Mucosa of gallbladder (tissue), 1 donor: ENCODE measurements at places on chromosomes 5 and 9.

DNA sequence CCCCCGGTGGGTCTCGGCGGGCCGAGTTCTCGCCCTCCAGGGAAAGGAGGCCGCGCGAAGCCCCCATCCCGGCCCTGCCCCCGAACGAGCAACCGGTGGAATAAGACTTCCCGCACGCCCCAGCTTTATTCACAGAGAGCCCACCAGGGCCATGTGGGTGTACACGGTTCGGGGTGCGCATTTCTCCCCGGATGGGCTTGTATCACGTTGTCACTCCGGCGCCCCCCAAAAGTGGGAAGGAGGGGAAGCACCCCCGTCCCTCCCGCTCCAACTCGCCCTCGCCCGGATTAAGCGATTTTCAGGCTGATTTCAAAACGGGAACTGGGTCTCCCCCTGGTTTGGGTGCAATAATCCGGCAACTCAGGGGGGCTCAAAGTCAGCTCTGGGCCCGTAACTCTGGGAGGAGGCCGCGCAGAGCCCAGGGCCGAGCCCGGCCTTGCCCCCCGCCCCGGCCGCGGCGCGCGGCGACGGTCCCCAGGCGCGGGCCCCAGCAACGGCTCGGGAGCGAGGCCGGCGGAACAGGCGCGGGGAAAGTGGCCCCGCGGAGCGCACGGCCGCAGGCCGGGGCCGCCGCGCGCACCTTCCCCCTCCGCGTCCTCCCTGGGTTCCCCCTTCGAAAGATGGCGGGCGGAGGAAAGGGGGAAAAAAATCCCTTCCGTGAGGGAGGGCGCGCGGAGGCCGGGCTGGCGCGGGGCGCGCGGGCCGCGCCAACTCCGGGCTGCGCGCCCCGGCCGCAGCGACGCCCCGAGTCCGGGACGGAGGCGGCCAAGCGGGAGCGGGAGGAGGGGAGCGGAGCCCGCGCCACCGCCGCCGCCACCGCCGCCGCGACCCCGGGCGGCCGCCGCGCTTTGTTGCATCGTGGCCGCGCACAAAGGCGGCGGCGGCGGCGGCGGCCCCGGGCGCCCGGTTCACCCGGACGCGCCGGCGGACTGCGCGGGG, 644 bp downstream of the BRD3 start:
- DNase-seq = peak; percentile 10

DNA sequence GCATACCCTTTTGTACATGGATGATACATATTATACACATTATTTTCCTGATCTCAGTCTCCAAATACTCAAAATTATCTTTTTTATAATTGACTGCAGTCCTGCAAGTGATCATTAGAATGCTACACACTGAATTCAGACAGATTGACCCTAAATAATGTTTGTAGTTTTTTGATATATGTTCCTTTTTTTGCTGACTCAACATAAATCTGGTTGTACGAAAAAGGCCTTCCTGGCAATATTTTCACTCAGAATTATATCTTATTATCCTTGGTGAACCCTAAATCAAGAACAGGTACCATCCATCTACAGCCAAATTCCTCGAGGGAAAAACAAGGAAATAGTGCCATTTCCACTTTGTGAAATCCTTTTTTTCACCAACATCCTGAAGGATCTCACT, 105.6 kb upstream of the RASGRF2 start:
- no peak for DNase-seq

GRCh38 chr5:174935854-174936474, 211.6 kb downstream of the MSX2 start:
- DNase-seq = peak; percentile 17

GRCh38 chr9:97636903-97637302, 3.3 kb downstream of the NCBP1 start:
- DNase-seq = no peak

DNA sequence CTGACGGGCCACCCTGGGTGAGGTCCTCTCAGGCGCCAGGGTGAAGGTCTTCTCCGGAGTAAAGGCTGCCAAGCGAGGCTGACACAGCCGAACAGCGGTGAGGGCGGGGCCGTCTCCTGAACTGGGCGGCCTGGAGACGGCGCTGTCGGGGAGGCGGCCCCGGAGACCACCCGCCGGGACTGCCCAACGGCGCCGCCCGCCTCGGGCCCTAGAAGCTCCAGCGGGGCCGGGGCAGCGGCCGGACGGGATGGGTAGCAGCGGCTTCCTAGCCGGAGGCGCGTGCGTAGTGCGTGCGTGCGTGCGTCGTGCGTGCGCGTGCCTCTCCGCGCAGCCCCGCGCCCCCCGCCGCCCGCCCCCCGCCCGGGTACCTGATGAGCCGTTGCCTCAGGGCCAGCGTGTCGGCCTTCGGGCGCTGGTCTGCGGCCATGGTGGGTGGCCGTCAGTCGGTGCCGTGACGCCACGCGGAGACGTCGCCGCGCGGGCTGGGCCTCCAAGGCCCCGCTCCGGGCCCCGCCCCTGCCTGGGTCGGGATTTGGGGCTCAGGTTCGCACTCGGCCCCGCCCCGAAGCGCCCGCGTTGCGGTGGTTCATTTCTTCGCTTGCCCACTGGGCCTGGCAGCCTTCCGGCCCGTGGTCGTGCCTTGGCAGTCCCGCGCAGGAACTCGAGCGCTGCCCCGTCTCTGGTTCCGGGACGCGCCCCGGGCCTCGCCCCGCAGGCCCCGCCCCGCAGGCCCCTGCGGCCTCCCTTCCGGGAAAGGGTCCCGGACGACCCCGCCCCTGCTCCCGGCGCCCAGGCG, at the start of gene PHYKPL:
Gene PHYKPL, minus strand, starts transcription at position 679 of the 796 bp plus-strand sequence. Its CDS starts 252 bp downstream, at position 427.
- DNase-seq = peak; percentile 47

- no peak for DNase-seq
Measured at GRCh38 chr5:124111886-124112285, 599.9 kb downstream of the CSNK1G3 start.

GRCh38 chr5:75017971-75018370, 34.4 kb downstream of the GCNT4 start:
- DNase-seq = peak; percentile 16

DNA sequence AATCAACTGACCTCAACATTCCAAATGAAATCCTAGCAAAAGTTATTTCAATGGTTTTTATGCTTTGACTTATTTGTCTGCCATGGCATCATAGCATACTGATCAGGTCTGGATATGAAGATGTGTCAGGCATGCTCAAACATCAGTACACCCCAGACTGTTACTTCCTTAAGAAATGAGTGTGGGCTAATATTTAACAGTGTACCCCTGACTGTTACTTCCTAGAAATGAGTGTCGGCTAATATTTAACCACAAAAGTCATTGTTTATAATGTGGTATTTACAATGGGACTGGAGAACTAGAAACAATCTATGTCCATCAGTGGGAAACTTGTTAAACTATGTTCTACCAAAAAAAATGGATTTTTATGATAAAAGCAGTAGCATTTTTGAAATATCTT, 38.1 kb upstream of the HNRNPA0 start:
- no peak for DNase-seq

GRCh38 chr9:21141427-21141882, at the start of gene IFNW1:
Gene IFNW1 (minus strand): TSS chr9:21141832. CDS start chr9:21141570, 262 bp downstream.
- no peak for DNase-seq

DNA sequence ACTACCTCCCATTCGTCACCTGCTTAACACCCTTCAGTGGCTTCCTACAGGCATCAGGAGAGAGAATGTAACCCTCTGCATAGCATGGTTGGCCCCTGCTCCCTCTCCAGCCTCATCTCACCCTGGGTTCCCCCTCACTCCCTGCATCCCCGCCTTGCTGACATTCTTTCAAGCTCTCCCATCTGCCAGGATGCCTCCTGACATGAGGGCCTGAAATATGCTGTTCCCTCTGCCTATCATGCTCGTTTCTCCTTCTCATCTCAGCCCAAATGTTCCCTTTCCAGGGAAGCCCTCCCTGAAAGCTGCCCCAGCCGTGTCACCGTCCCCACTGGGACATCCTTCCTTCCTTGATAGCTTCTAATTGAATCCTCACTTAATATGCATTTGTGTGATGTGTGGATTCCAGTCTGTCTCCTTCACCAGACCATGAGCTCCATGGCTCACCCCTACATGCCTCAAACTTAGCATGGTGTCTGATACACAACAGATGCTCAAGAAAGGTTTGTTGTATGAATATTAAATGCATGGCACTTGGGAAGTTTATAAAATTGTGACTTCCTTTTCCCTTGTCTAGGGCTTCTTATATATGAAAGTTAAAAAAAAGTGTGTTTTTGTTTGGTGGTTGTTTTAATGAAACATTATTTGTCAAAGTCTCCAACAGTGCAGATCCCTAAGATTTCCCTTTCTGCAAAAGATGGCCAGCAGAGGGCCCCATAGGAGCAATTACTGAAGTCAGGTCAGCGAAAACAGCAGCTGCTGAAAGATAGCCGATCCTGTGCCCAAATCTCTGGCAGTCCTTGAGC, 7.3 kb upstream of the C5orf58 start:
- DNase-seq = peak; percentile 81

GRCh38 chr5:68193481-68194036, 22.0 kb upstream of the PIK3R1 start:
- DNase-seq = no peak

DNA sequence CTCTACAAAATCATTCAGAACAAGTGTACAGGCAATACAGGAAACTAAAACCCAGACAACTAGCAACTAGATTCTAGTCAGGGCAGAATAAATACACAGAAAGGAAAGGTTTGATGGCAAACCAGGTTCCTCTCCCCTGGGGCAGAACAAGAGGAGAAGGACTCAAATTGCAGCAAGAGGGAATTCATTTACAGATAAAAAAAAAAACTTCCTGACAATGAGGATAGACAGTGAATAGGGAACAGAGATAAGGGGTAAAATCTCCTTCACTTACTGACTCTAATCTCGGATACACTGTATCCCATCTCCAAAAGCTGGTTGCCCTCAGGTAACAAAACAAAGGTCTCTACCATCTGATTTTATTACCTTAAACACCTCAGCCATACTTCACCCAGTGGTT, 244.0 kb downstream of the SEC61B start:
- no peak for DNase-seq

GRCh38 chr9:108512426-108513173, 343.2 kb downstream of the ACTL7B start:
- DNase-seq = no peak

DNA sequence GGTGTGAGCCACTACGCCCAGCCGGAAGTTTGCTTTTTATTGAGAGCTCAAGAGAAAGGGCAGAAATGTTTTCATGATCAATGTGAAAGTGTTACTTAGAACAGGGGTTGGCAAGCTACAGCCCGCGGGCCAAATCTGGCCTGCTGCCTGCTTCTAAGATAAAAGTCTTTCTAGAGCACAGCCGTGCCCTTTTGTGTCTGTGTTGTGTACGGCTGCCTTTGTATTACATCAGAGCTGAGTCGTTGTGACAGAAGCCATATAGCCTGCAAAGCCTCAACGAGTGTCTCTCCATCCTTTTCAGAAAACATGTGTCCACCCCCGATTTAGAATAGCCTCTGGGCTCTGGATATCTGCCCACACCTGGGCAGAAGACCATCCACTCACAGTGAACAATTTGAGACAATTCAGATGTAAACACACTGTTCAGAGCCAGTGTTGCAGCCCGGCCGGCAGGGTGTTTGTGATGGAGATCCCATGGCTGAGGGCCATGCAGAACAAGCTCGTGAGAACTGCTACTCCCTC, 28.8 kb downstream of the AK8 start:
- DNase-seq = peak; percentile 65

DNA sequence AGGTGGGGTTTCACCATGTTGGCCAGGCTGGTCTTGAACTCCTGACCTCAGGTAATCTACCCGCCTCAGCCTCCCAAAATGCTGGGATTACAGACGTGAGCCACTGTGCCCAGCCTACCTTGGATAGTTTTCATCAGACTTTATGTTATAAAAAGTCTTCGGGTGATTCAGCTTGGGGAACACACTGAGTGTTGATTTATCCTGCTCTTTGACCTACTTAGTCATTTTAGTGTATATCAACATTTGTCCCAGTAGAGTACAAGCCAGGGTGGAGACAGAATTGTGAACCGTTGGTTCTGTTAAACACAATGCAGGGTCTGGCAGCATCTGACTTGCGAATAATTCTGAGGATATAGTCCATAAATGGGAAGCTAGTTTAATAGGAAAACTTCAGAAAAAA, 39.7 kb downstream of the NFX1 start:
- no peak for DNase-seq

DNA sequence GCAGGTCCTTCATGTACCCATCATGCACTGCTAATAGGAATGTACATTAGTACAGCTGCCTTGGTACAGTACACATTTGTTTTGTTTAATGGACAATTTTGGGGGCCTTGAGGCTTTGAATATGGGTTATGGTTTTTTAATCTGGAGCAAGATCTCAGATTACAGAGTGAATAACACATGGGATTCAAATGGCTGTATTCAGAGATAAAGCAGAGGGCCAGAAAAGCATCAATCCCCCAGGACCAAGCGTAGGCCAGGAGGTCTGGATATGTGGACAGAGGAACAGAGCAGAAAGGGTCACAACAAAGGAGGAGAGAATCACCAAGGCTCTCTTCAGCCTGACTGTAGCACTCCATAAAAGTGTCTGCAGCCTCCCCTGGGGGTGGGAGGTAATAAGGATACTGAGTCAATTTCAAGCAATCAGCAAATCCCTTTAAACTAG, 47.7 kb upstream of the STK32A start:
- no peak for DNase-seq

DNA sequence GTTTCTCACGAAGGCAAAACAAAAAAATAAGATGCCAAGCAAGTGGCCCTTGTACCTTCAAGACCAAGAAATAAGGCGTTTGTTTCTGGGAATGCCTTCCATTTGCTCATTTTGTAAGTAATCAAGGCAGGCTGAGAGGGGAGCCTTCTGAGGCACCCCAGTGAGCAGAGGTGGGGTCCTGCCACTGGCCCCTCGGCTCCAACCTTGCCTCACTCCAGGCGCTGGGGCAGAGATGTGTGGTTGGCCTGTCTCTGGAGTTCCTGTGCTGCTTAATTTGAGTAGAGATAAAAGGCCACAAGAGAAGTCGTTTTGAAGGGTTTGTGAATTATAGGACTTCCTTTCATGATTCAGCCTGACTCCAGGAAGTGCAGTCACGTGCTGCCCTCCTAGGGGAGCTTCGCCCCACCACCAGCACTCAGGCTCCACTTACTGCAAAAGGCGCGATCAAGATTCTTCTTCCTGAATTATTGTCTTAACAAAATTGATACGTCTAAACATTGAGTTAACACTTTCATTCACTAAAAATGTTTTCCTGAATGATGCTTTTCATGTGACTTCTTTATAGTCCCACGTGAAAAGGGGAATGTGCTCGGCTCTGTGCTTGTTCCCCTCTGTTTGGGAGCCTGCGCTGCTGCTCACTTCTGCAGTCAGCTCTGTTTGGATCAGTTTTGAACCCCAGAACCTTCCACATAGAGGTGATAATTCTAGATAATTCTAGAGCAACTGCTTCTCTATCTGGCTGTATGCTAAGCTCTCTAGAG, 13.7 kb downstream of the SYK start:
- DNase-seq = peak; percentile 29

DNA sequence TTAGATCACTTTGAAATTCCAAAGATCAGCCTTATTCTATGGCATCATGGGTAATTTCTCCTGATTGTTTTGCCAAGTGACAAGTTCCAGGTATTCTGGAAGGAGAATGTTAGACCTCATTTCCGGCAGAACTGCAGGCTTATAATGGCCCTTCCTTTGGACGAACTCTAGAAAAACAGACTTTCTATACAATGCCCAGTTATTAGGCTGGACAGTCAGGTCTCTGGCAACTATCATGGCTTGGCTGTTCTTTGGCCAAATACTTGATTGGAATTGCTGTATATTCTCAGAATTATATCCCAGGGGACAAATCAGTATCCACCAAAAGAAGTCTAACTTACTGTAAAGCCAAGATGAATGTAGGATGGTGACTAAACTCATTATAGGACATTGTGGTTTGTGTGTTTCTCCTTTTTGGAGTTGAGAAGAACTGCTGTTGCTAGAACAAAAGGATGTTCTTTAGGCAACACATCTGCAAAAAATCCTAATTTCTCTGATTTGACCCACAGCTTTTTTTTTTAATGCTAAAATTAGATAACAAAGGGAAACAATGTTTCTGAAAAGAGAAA, 69.0 kb downstream of the ADAMTSL1 start:
- DNase-seq = no peak

- DNase-seq = no peak
Measured at GRCh38 chr5:162325143-162325727, 257.7 kb downstream of the GABRG2 start.
